PC-9 (cell line): ENCODE measurements at places on chromosomes 6 and 20. TPM values are rescaled to one million over a fixed set of nuclear protein-coding genes. Genes with fewer than 3 reads are reported as not detected.

Gene MOG
- not detected in 2 replicates for total RNA-seq

Gene PSORS1C2
- not detected in 2 replicates for total RNA-seq

Gene NEURL2
- 6.5 and 9.2 TPM in 2 replicates for total RNA-seq

Gene SRSF3
- total RNA-seq: 278 and 282 TPM in 2 replicates

Gene DDO
- 2.0 and 3.6 TPM in 2 replicates for total RNA-seq

Gene NKX2-2
- not detected in 2 replicates for total RNA-seq

Gene TNFRSF6B
- not detected in 2 replicates for total RNA-seq

Gene TBX18
- not detected in 2 replicates for total RNA-seq

DNA sequence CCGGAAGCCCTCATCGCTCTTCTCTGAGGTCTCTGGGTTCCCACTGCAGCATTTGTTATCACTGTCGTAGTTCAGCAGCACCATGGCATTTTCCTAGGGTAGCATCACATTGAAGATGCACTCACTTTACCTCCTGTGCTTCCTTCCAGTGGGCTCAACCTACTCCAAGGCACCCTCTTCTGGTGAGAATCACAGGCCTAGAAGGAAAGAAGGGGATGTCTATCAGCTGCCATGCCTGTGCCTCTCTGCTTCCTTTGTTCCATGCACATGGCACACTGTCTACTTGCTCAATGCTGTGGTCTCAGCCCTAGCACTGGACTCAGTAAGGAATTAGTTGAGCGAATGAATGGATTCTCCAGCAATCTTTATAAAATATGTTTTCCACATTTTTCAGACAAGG lies 22.6 kb downstream of the CST4 start:
- H3K4me3 ChIP-seq: no peak overlapping the region
- no peaks in the 10 kb centered on the region for H3K36me3 ChIP-seq
- no peaks in the 10 kb centered on the region for H3K4me1 ChIP-seq
- no peak for DNase-seq
- no peaks in the 10 kb centered on the region for H3K27me3 ChIP-seq
- no peak overlapping the region for H3K27ac ChIP-seq

DNA sequence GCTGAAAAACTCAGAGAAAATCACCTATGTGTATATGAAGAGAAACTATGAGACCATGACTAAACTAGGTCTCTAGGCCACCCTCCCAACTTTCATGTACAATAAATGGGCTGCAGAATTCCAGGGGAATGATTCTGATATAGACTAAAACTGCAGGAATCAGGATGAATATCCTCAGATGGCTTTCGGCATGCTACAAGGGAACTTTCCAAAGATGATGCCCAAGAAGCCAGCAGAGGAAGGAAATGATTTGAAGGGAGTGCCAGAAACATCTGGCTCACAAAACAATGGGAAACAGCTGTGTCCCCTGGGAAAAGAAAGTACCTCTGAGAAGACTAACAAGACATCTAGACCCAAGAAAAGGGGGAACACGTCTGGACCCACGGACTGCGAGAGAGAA lies 41.1 kb downstream of the PLN start:
- no peaks in the 10 kb centered on the region for H3K36me3 ChIP-seq
- H3K27me3 ChIP-seq: no peaks in the 10 kb centered on the region
- no peaks in the 10 kb centered on the region for H3K4me1 ChIP-seq
- H3K27ac ChIP-seq: no peak overlapping the region
- no peak overlapping the region for H3K4me3 ChIP-seq

- no peak for DNase-seq
- no peaks in the 10 kb centered on the region for H3K27me3 ChIP-seq
- H3K4me3 ChIP-seq: peak overlapping the region; percentile 99
- H3K4me1 ChIP-seq: peaks cover 19% of the 10 kb centered on the region
Measured at GRCh38 chr6:28251661-28252008, 434 bp downstream of the ZKSCAN4 start.

- H3K36me3 ChIP-seq: no peaks in the 10 kb centered on the region
- H3K27me3 ChIP-seq: no peaks in the 10 kb centered on the region
- no peak for DNase-seq
- no peak overlapping the region for H3K27ac ChIP-seq
Measured at GRCh38 chr6:149212892-149213801, 104.4 kb upstream of the TAB2 start.

GRCh38 chr20:49045440-49046086 lies 549 bp upstream of the CSE1L start:
- peak overlapping the region; percentile 62 for H3K27ac ChIP-seq
- DNase-seq: peak; percentile 6
- H3K4me3 ChIP-seq: peak overlapping the region; percentile 96

GRCh38 chr6:57256541-57256940 lies 34.4 kb upstream of the RAB23 start:
- H3K27me3 ChIP-seq: no peaks in the 10 kb centered on the region
- H3K4me3 ChIP-seq: no peak overlapping the region
- no peaks in the 10 kb centered on the region for H3K36me3 ChIP-seq

DNA sequence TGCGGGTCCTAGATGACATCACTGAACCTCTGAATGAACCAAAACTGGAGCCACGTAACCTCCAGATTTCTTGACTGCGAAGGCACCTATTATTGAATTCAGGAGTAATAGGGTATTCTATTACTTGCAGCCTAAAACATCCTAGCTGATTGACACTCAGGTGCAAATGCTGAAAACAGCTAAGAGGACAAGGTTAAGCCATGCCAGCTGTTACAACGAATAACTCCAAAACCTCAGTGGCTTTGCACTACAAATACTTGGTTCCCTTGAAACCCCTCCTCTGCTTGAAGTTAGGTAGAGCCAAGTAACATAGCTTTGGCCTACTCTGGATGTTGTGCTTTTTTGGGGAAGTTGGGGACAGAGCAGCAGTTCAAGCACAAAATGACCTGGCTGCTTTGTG lies 21.0 kb upstream of the CCN5 start:
- H3K4me3 ChIP-seq: no peak overlapping the region
- peaks cover 20% of the 10 kb centered on the region for H3K4me1 ChIP-seq
- no peaks in the 10 kb centered on the region for H3K27me3 ChIP-seq
- H3K36me3 ChIP-seq: no peaks in the 10 kb centered on the region
- H3K27ac ChIP-seq: no peak overlapping the region
- no peak for DNase-seq

DNA sequence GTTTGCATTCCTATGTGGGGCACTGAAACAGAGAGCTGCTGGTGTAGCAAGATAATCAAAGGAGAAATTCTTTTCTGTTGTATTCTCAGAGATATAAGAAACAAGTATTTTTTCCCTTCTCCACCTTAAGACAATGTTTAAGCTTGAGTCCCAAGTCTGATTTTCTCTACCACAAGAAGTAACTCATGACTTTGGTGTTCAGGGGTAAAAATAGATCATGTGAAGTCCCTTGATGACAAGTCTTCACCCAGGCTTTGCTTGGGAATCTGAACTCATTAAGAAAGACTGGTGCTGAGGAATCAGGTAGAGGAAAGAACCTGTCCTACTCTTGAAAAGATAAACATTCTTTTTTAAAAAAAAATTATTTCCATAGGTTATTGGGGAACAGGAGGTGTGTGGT lies 205.6 kb downstream of the ALDH8A1 start:
- no peaks in the 10 kb centered on the region for H3K36me3 ChIP-seq
- H3K4me1 ChIP-seq: peaks cover 15% of the 10 kb centered on the region
- DNase-seq: no peak
- H3K27ac ChIP-seq: no peak overlapping the region
- no peak overlapping the region for H3K4me3 ChIP-seq

DNA sequence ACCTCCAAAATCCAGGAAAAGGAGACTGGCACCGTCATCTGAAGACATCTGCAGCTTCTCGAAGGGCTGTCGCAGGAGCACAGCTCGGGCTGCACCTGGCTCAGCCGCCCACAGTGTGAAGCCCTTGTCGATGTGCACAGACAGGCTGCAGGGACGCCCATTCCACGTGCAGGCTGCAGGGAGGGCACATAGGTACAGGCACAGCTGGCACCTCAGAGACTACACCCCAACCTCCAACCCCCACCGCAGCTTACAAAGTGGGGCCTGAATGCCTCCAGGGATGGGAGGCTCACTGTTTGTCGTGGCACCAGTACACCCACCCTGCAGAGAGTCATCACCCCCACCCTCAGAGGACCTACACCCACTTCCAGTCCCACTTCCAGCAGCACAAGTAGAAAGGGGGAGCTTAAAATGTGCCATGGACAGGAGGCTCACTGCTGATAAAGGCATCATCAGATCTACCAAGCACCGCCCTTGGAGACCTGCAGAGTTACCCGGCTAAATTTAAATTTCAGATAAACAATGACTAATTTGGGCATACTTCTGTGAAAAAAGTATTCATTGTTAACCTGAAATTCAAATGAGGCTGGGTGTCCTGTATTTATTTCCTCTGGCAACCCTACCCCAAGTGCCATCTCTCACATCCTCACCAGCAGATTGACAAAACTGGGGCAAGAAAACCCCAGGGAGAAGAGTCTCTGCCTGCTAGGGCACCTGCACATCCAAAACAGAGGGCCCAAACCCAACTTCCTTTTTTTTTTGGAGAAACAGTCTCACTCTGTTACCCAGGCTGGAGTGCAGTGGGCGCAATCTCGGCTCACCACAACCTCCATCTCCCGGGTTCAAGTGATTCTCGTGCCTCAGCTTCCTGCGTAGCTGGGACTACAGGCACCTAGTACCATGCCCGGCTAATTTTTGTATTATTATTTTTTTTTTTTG lies 7.7 kb upstream of the CDK5RAP1 start:
- H3K4me1 ChIP-seq: no peaks in the 10 kb centered on the region
- no peaks in the 10 kb centered on the region for H3K27me3 ChIP-seq
- H3K36me3 ChIP-seq: no peaks in the 10 kb centered on the region
- no peak overlapping the region for H3K4me3 ChIP-seq
- no peak overlapping the region for H3K27ac ChIP-seq

- no peak within 1 kb of the TSS for H3K27ac ChIP-seq
- H3K4me1 ChIP-seq: no peaks in the 10 kb centered on the region
- peaks cover 57% of the 10 kb centered on the region for H3K27me3 ChIP-seq
- H3K4me3 ChIP-seq: no peak within 1 kb of the TSS
- no peaks in the 10 kb centered on the region for H3K36me3 ChIP-seq
- DNase-seq: no peak
Measured at GRCh38 chr20:36305602-36306551, at the start of gene DLGAP4. TSS of gene DLGAP4 (plus strand) at chr20:36306339. CDS start at chr20:36431718, 125,379 bp downstream.

GRCh38 chr6:13177664-13178063 lies 150.7 kb downstream of the TBC1D7 start:
- no peaks in the 10 kb centered on the region for H3K36me3 ChIP-seq
- H3K4me1 ChIP-seq: no peaks in the 10 kb centered on the region
- H3K4me3 ChIP-seq: no peak overlapping the region
- H3K27me3 ChIP-seq: peaks cover 63% of the 10 kb centered on the region
- no peak overlapping the region for H3K27ac ChIP-seq

- H3K4me3 ChIP-seq: no peak overlapping the region
- DNase-seq: no peak
- no peaks in the 10 kb centered on the region for H3K36me3 ChIP-seq
- H3K27ac ChIP-seq: no peak overlapping the region
- H3K4me1 ChIP-seq: no peaks in the 10 kb centered on the region
Measured at GRCh38 chr6:118101220-118101619, 194.2 kb downstream of the SLC35F1 start.

- H3K4me3 ChIP-seq: no peak overlapping the region
- H3K4me1 ChIP-seq: no peaks in the 10 kb centered on the region
- no peak for DNase-seq
- peaks cover 27% of the 10 kb centered on the region for H3K27me3 ChIP-seq
- H3K27ac ChIP-seq: no peak overlapping the region
Measured at GRCh38 chr20:8709627-8710026, 359.3 kb upstream of the PLCB4 start.

GRCh38 chr6:71346334-71346694 lies 57.7 kb downstream of the OGFRL1 start:
- no peaks in the 10 kb centered on the region for H3K4me1 ChIP-seq
- no peak overlapping the region for H3K27ac ChIP-seq
- no peaks in the 10 kb centered on the region for H3K27me3 ChIP-seq

DNA sequence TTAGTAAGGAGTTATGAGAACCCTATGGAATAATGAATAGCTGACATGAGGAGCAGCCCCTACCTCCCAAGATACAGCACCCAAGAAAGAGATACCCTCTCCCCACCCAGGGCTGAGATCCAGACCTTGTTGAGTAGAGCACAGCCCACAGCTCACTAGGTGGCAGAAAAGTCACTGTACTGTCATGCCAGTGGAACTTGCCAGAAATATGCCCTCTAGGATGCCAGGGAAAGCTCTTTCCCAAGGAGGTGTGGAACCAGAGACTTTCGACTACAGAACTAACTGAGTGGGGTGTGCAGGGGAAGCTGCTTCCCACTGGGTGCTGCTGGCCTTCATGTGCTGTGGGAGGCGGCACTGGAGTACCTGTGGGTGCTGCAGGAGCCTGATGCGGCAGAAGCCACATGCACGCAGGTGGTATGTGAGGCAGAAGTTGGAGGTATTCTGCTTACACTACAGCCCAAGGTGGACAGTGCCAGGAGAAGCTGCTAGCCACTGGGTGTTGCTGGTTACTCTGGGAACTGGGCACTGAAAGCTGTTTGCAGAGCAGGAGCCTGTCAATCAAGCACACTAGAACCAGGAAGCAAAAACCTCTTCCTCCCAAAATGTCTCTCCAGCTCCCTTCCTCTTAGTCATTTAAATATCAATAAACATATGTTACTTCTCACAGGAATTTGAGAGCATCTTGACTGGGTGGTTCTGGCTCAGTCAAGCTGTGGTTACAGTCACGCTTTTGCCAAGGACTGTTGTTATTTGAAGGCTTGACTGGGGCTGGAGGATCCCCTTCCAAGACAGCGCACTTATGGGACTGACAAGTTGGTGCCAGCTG lies 17.8 kb downstream of the ARMC12 start:
- H3K4me3 ChIP-seq: no peak overlapping the region
- peaks cover 13% of the 10 kb centered on the region for H3K4me1 ChIP-seq
- peak; percentile 40 for DNase-seq
- no peak overlapping the region for H3K27ac ChIP-seq

DNA sequence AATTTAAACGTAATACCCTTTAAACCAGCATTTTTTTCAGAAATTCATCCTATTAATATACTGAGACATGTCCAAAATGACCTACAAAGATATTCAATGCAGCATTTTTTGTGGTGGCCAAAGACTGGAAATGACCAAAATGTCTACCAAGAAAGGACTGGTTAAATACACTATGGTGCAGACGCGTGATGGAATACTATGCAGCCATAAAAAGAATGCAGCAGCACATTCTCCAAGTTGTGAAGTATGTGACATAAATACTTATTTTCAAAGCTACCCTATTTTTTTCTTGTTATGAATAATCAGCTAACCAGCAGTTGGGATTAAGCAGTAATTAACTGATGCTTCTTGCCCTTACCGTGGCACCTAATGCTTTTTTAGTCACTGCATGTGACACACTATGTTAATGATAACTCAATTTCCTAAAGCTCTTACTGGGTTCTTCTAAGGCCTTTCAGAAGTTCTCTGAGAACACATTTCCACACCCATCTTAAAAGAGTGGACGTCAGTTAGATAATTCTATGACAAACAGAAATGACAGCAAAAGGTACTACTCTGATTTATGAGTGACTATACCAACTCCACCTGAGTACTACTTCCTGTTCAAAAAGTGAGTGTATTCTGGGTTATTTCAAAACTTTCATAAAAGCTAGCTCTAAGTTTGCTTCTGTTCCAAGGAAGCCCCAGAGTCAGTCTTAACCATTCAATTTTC lies 24.9 kb downstream of the TTI1 start:
- no peaks in the 10 kb centered on the region for H3K4me1 ChIP-seq
- no peak for DNase-seq
- no peak overlapping the region for H3K27ac ChIP-seq
- peaks cover 11% of the 10 kb centered on the region; the same call in 1 of the 2 replicates for H3K36me3 ChIP-seq
- no peaks in the 10 kb centered on the region for H3K27me3 ChIP-seq
